NCI-H1105 (cell line): ENCODE measurements at places on chromosomes 7 and 10.
A peak's percentile ranks its signal among the peaks of the same experiment; 100 is the strongest.

DNA sequence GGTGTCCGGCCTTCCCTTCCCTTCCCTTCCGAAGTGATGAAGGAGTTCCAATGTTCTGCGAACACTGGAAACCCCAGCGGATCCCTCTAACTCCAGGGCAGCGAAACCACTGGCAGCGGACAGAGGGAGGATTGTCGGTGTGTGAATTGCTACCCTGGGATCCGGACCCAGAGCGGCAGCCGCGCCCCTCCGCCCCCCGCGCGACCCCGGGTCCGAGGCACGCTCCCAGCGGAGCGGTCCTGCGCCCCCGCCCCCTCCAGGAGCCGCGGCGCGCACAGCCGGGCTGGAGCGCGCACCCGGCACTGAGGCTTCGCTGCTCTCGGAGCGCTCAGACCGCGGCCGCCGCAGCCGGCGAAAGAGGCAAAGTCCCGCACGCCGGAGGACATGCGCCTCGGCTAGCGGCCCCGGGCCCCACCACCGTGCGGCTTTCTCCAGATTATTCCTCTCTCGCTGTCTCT lies at the start of gene PTPRZ1:
Gene PTPRZ1, plus strand, starts transcription at position 331 of the 458 bp plus-strand sequence. CDS start 339 bp downstream, outside the sequence.
- peak; percentile 25 for DNase-seq

GRCh38 chr7:82805527-82805960 lies 357.1 kb downstream of the PCLO start:
- no peak for DNase-seq

- DNase-seq: no peak
Measured at GRCh38 chr7:45658716-45659495, 84.7 kb downstream of the ADCY1 start.

GRCh38 chr7:132656846-132657776 lies 80.8 kb upstream of the PLXNA4 start:
- DNase-seq: no peak

DNA sequence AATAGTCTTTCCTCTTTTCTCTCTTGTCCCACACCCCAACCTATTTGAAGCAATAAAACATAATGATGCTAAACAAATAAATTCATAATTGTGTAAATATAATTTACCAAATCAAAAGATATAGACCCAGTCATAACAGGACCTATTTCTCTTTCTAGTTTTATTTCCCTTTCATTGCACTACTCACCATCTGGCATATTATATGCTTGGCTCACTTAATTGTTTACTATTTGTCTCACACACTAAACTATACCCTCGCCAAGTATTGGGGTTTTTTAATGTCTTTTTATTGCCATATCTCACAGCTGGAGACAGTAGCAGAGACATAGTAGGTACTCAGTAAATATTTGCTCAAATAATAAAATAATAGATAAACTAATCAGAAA lies 597.5 kb upstream of the PCDH15 start:
- DNase-seq: peak; percentile 17

- DNase-seq: no peak
Measured at GRCh38 chr10:75762431-75762802, 331.0 kb downstream of the LRMDA start.

DNA sequence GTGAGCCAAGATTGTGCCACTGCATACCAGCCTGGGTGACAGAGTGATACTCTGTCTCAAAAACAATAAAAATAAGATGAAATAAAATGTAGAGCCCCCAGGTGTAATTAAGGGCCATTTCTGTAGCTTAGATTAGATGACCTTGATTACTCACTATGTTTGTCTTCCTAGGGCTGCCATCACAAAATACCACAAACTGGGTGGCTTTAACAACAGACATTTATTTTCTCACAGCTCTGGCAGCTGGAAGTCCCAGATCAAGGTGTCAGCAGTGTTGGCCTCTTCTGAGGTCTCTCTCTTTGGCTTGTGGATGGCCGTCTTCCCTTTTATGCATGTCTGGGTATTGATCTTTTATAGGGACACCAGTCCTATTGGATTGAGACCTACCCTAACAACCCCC lies 6.1 kb downstream of the PTER start:
- no peak for DNase-seq

GRCh38 chr7:141906285-141906684 lies 9.9 kb upstream of the OR9A4 start:
- DNase-seq: no peak

DNA sequence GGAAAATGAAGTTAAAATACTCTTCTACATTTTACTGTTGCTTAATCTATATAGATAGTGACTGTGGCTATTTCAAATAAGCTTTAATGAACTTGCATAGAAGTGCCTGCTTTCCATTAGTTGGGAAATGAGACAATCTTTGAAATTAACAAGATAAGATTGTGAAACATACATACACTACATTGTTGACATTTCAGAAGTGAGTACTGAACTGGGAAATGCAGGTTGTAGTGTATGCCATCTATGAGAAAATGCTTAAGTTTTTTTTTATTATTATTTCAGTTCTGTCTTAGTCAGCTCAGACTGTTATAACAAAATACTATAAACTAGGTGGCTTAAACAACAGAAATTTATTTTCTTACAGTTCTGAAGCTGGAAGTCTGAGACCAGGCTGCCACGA lies 49.6 kb upstream of the CSTF2T start:
- no peak for DNase-seq

- no peak for DNase-seq
Measured at GRCh38 chr7:6533893-6534495, 17.3 kb downstream of the GRID2IP start.

DNA sequence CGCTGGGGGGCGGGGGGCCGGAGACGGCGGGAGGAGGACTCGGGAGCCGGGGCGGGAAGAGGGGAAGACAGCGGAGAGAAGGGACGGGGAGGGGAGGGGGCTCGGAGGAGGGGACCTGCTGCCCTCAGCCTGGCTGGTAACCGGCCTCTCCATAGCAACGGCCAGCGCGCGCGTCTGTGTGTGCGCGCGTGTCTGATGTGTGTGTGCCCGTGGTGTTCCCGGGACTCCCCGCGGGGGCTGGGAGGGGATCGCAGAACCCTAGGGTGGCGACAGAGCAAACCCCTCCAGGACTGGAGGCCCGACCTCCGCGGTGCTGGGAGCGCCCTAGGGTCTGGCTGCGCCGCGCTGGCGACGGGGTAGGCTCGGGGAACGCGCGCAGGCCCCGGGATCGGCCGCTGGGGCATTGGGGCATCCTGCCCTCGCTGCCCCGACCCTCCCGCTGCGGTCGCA lies 356.3 kb downstream of the DNAJB6 start:
- DNase-seq: no peak

GRCh38 chr10:8061274-8062211 lies 7.1 kb downstream of the GATA3 start:
- no peak for DNase-seq

DNA sequence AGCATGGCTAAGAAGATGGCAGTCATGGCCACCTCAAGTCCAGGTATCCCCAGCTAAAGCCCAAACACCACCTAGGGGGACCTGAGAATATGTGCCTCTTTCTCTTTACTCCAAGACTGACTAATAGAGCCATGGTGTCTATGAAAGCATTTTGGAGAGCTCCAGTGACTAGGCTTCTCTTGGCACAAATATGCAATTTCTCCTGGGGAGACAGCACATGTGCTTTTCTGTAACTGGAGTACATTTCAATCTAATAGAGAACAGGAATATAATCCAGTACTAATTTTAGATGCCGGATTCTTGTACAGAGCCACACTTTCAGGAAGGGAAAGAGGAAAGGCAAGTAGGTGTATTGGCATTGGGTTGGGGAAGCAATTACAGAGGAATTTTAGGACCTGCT lies 260.1 kb downstream of the BMPER start:
- DNase-seq: no peak

GRCh38 chr7:32928785-32929298 lies 28.4 kb upstream of the FKBP9 start:
- DNase-seq: no peak

DNA sequence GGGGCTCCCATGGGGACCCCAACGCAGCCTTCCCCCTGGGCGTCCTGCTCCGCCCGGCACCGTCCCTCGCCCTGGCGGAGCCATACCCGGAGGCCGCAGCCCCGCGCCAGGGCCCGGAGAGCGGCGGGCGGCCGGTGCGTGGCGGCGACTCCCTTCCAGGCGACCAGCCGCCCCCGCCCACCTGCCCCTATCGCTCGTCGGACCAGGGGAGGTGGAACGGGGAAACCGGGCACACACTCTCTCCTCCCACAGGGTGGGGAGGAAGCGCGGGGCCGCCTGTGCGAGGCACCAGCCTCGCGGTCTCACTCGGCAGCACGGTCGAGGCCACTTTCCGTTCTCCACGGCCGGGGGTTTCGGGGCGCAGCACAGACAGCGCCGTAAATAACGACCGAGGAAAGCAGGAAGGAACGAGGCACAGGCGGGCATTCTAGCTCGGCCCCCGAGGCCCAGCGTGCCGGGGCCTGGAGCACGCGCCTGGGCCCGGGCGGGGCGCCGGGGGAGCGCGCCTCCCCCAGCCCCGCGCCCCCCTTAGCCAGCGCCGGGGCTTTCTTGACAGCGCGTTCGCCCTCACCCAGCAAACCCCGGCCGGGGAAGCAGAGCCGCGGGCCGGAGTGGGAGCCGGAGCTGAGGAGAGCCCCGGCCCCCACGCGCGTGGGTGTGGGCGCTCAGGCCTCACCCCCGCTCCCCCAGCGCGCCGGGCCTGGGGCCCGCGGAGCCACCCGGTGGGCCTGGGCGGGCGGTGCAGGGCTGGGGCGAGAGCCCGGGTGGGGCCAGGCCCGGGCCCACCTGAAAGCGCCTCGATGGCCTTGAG lies 936 bp downstream of the IGF2BP3 start:
- no peak for DNase-seq

- DNase-seq: no peak
Measured at GRCh38 chr7:110827936-110828335, 263.0 kb upstream of the LRRN3 start.

GRCh38 chr10:89540420-89540949 lies 5.1 kb upstream of the SLC16A12 start:
- no peak for DNase-seq

DNA sequence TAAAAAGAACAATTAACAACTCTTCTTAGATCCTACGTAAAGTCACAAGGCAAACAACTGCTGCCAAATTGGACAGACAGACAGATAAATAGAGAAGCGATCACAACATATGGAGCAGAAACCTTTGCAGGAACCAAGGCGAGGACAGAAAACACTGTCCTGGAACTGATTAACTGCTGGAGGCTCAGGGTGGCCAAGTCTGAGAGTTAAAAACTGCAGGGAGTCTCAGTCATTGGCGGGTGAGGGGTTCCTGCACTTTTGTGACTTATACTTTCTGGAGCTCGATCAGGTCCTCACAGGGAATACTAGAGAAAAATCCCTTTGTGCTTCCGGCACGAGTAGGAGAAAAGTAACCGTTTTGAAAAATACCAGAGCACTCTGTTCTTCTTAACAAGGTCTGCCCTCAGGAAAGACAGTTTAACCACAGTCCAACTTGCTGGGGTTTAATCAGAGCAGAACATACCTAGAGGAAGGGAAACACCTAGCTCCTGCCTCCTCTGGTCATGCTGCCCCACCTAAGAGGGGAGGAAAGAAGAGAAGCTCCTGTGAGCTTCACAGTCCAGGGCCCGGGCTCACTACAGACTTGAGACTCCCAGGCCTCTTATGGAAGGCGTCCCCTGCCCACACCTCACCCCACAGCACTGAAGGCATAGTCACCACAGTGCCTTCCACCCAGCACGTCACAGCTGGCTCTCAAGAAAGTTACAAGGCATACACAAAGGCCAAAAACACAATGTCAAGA lies 74.9 kb downstream of the LARP4B start:
- DNase-seq: no peak

- DNase-seq: peak; percentile 57
Measured at GRCh38 chr7:123643495-123644441, 11.9 kb upstream of the LMOD2 start.

- DNase-seq: no peak
Measured at GRCh38 chr10:102311025-102311420, 65.7 kb downstream of the GBF1 start.

DNA sequence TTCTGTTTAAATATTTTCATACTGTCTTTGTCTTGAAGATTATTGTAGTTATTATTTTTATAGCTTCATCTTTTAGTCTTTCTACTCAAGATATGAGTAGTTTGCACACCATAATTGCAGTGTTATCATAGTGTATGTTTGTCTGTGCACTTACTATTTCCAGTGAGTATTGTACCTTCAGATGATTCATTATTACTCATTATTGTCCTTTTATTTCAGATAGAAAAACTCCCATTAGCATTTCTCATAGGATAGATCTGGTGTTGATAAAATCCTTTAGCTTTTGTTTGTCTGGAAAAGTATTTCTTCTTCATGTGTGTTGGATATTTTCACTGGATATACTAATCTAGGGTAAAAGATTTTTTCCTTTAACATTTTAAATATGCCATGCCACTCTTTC lies 646.2 kb upstream of the GRM3 start:
- DNase-seq: no peak

DNA sequence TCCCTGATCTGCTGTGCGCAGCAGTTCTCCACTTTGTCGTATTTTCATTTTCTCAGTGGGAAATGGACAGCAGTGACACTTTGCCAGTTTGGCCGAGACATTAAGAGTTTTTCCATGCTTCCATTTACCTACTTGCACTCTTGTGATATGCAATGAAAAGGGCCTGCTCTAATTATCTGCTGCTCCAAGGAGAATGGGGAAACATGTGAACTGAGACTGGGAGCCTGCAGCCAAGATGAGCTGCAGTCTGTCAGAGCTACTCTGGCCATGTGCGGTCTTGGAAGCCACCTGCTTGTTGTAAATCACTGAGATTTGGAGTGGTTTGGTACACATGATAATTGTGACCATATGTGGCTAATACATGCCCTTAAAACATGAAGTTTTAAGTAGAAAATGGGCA lies 586.6 kb upstream of the POT1 start:
- peak; percentile 65 for DNase-seq

- no peak for DNase-seq
Measured at GRCh38 chr7:110051372-110051771, 1039.6 kb upstream of the LRRN3 start.

DNA sequence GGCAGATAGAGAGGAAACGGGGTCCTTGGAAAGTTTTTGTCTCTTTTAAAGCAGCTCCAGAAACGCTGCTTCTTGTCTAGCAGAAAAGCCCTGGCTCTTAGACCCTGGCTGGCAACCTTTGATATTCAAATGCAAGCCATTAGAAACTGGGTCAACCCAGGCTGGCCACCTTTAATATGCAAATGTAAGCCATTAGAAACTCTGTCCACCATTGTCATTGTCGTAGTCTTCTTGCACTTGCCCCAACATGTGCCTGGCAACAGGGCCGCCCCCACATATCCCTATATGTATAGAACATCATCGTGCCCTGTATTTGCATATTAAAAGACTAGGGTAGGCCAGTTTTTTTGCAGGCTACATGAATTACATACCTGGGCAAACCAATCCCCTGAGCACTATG lies 621.3 kb upstream of the DPP6 start:
- DNase-seq: no peak

- DNase-seq: no peak
Measured at GRCh38 chr10:97916586-97916985, 66.9 kb downstream of the GOLGA7B start.

DNA sequence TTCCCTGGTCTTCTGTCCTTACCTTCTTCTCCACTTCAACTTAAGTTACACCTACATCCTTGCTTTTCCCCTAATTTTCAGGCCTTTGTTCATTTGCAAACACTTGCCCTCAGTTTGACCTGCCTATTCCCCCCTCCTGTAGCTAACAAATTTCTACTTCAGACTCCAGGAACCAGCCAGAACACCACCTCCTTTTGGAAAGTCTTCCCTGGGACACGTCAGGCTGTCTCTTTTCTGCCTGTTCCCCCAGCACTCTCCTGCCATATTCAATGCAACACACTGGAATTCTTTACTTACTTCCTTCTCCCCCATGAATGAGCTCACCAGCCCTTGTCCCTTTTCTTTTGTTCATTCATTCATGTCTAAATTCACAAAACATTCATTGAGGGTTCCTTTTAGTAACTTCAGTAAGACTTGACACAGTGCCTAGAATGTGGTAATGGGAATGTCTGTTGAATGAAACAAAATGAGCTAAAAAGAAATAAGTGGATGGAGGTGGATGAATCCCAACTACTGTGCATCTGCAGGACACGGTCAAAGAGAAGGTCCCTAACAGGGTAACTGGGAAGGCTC lies 478.0 kb downstream of the KCNMA1 start:
- no peak for DNase-seq
